Substantia nigra (tissue), 51 donors: ENCODE measurements at places on chromosomes 11 and 22.
A peak's percentile ranks its signal among the peaks of the same experiment; 100 is the strongest.

- DNase-seq, result no peak
Measured at GRCh38 chr11:35525501-35526175, at the start of gene PAMR1. PAMR1 (minus strand) TSS chr11:35525616; CDS start chr11:35525585, 31 bp downstream.

DNA sequence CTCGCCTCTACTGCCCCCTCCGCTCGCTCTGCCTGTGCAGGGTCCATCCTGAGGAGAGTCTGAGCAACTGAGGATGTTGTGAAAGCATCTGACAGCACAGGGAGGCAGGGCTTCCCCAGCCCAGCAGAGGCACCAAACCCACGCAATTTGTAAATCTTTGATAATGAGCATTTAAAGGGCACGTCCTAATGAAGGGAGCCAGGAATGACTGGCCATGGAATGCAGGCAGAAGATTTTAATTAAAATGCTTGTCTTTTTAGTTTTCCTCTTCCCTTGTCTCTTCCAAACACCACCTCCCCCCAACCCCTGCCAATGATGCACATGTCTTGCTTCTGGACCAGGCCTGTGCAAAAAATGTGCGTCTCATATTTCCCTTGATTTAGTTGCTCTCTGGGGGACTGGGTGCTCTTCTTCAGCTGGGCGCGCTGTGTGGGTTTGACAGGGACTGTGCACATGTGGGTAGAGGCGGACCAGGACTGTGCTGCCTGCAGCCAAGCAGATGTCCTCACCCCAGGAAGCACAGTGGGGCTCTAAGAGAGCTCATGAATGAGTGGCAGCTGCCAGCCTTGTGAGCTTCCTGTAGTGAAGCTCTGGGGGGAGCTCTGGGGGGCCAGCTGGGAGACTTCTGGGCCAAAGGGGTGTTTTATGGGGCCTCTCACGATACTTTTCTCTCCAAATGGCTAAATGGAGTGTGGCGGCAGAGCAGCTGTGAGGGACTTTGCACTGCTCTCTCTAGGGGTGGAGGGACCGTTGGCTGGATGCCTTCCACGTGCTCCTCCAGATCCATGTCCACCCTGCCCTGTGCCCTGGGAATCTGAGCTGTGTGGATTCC, 273.5 kb downstream of the ST3GAL4 start:
- peak; percentile 44 for DNase-seq

GRCh38 chr11:132556316-132556715, 976.0 kb downstream of the OPCML start:
- no peak for DNase-seq

DNA sequence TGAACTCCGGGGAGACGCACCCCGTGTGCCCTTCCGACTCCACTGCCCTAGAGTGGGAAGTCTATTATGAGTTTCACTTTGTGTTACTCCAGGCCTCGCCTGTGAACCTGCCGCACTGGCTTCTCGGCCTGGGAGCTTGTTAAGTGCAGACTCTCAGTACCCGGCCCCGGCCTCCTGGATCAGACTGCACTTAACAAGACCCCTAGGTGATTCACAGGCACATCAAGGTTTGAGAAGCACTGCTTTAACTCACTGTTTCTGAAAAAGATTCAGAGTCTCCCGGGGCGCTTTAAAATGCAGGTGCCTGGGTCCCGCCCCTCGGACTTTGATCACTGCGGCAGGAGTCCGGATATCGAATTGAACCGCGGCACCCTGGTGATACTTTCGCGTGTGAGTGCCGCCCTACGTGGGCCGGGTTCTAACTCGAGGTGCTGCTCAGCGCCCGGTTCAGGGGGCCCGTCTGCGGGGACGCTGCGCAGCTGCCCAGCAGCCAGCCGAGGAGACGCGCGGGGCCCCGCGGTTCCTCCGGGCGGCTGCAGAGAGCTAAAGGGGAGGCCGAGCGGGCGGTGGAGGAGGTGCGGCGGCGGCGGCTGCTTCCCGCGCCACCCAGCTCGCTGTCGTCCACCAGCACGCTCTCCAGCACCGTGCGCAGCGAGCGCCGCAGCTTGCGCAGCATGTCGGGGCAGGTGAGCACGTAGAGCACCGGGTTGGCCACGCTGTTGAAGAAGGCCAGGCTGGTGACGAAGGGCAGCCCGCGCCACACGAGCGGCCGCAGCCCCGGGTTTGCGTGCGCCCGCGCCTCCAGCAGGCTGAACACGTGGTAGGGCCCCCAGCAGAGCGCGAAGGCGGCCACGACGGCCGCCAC, 3.4 kb downstream of the PTGDR2 start:
- DNase-seq, result no peak

- DNase-seq, result no peak
Measured at GRCh38 chr22:40560994-40561515, 75.5 kb downstream of the MRTFA start.

- no peak for DNase-seq
Measured at GRCh38 chr22:34135749-34136148, 215.5 kb upstream of the LARGE1 start.

- no peak for DNase-seq
Measured at GRCh38 chr11:97354026-97354425, 964.2 kb downstream of the JRKL start.

GRCh38 chr11:27116684-27117083, 76.1 kb downstream of the BBOX1 start:
- no peak for DNase-seq

- DNase-seq, result no peak
Measured at GRCh38 chr22:43995057-43995685, 28.9 kb upstream of the PARVB start.

DNA sequence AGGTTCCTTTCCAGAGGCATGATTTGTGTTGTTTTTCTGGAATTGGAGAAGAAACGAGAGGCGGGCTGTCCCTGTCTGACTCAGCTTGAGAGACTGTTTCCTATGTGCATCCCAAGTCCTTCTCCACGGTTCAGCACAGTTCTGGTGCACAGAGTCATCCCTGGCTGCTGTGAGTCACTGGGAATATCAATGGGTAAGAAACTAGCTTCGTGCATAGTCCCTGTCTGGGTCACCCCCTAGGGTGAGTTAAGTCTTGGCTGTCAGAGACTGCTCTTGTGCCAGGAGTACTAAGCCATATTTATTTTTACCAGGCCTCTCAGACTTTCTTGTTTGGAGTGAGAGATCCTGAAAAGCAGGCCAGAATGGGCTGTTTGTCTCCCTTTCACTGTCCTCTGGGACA, 2.4 kb upstream of the LRP4 start:
- DNase-seq, result peak; percentile 33

GRCh38 chr22:23110190-23110921, 31.4 kb downstream of the RSPH14 start:
- DNase-seq, result no peak

GRCh38 chr22:18120857-18121256, 10.2 kb downstream of the TUBA8 start:
- no peak for DNase-seq

- DNase-seq, result no peak
Measured at GRCh38 chr22:28171115-28171514, 252.1 kb upstream of the PITPNB start.

DNA sequence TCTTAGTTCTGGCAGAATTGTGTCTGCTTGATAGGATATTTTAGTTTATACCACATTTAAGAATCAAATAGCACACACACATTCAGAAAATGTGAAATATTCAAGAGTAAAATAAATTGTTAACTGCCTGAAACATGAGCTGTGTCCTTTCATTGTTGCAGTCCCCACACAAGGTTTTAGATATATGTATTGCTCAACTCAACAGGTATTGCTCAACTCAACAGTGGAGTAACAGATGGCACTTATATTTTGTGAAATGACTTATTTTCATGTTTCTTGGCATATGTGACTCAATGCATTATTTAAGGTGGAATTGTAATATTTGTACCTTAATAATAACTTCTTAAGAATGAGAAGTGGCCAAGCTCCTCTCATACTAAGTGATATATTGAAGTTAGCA, 760.3 kb downstream of the CNTN5 start:
- DNase-seq, result no peak

GRCh38 chr11:128555606-128556005, 31.8 kb downstream of the ETS1 start:
- no peak for DNase-seq

DNA sequence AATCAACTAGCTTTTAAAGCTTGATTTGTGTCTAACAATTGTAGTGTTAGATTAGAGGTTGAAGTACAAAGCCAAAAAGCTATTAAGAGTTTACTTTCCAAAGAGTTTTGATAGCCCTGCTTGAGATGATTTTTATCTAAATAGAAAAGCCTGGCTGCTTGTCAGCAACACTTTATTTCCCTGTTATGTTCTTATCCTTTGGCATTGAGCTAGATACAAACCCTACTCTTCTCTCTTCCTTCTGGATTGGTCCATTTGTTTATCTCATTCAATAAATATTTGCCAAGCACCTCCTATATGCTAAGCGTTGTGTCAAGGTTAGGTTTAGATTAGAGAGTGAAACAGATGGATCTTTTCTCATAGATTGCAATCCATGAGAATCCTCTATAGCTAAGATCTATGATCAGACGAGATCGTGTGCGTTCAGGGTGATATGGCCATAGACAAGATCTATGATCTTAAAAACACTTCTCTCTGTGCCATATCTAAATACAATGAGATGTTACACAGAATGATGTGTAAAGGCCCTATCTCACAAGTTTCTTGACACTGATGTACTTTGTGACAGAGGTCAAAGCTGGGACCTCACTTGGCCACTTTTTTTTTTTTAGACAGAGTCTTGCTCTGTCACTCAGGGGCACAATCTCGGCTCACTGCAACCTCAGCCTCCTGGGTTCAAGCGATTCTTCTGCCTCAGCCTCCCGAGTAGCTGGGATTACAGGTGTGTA, 57.8 kb downstream of the CTNND1 start:
- no peak for DNase-seq

- DNase-seq, result no peak
Measured at GRCh38 chr11:83528877-83529276, 242.7 kb upstream of the CCDC90B start.

- no peak for DNase-seq
Measured at GRCh38 chr22:44878483-44879300, 126.3 kb downstream of the ARHGAP8 start.

GRCh38 chr11:60854140-60854846, 1.5 kb downstream of the PTGDR2 start:
- DNase-seq, result no peak

- DNase-seq, result peak; percentile 74
Measured at GRCh38 chr22:17562906-17563870, at the start of gene SLC25A18. SLC25A18 (plus strand) TSS chr22:17563498; CDS start chr22:17579945, 16,447 bp downstream.

DNA sequence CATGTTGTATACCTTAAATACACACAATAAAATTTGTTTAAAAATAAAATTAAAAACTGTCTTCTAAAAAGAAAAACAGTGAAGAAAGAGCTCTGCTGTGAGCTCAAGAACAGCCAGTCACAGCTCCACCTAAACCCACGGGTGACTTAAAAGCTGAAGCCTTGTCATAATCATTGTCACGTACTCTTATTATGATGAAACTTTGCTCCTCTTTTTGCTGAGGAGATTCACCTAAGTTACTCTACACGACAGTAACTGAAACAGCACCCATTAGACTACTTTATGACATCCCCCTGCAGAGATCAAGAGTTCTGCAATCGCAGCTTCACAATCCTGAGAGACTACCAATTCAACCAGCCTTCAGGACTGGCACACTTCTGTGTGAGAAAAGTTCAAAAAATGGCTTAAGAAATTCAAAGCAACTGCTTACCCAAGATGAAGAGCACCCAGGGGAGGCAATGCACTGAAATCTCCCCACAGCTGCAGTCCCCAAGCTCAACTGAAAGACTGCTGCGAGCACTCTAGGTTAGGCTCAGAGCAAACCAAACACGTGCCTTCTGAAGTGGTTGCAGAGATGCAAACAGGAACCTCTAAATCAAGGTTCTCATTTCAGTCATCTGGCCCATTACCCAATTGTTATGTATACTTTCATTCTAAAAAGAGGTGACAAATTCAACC, at the start of gene JAML:
Gene JAML, minus strand, starts transcription at position 501 of the 678 bp plus-strand sequence. CDS start 10,145 bp downstream, outside the sequence.
- no peak for DNase-seq

DNA sequence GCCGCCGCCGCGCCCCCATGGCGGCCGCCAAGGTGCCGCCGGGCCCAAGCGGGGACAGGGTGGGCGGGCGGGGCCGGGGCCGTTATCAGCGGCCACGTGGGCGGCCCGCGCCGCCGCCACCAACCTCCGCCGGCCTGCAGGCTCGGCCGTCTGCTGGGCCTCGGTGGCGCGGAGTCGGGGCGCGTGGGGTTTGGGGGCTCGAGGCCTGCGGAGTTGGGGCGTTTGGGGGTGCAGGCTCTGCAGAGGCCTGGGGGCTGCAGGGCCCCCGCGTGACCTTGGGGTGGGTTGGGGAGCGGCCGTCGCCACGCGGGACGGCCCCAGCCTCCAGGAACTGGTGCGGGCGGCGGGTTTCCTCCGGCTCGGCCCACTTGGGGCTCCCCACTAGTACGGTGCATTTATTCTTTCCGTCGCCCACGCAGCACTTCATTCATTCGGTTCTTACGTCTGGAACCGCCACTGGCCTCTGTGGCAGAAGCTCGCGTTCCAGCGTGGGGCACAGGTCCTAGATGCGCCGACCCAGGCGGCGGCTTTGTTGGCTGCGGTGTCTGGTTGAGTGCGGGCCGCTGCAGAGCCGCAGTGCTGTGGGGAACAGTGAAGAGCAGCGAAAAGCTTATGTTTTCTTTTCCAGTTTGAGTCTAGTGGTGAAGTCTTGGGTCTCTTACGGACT, 740 bp upstream of the TRMT2A start:
- DNase-seq, result no peak

- no peak for DNase-seq
Measured at GRCh38 chr11:86696004-86696403, 23.6 kb upstream of the ME3 start.

DNA sequence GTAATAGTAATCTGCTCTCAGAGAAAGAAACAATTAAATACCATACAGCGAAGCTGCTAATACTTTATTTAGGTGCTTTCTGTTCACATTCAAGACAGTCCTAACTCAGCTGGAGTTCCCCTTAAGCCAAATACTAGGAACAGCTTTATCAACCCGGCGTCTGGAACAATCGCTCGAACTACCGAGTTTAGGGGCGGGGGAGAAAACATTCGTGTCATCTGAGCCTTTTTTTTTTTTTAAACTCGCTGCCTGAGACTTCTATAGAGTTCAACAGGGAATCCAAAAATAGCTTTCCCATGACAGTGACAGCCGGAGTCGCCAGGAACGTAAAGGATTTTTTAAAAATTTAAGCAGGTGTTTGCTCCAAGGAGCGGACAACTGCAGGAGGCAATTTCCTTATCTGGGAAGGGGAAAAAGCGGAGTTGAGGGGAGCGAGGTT, 852 bp downstream of the TRAF6 start:
- DNase-seq, result no peak
